ENCODE measurements at places on chromosomes 3 and 15.

DNA sequence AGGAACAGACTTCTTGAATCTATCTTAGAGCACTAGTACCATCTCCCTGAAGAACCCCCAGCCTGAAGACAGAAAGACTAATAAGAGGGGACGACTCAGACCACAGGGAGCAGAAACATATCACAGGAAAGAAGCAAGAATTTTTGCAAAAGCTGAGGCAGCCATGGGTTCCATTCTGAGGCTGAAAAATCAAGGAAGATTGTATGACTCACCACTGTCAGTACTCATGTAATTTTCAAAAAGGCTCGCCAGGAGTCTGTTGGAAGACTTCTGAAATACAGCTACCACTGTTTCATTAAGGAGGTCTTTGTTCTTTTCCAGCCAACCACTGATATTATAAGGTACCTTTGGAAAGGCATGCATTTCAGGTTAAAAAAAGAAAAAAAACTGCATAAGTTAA, 47.5 kb downstream of the MYH15 start:
- no peak for DNase-seq

GRCh38 chr3:42036483-42036823, 54.7 kb upstream of the TRAK1 start:
- DNase-seq = no peak

GRCh38 chr3:187612656-187613055, 57.5 kb downstream of the SST start:
- DNase-seq = no peak

GRCh38 chr15:64979252-64979710, 10.4 kb downstream of the SPG21 start:
- no peak for DNase-seq

GRCh38 chr3:124860599-124860998, 26.6 kb downstream of the ITGB5 start:
- DNase-seq = no peak

DNA sequence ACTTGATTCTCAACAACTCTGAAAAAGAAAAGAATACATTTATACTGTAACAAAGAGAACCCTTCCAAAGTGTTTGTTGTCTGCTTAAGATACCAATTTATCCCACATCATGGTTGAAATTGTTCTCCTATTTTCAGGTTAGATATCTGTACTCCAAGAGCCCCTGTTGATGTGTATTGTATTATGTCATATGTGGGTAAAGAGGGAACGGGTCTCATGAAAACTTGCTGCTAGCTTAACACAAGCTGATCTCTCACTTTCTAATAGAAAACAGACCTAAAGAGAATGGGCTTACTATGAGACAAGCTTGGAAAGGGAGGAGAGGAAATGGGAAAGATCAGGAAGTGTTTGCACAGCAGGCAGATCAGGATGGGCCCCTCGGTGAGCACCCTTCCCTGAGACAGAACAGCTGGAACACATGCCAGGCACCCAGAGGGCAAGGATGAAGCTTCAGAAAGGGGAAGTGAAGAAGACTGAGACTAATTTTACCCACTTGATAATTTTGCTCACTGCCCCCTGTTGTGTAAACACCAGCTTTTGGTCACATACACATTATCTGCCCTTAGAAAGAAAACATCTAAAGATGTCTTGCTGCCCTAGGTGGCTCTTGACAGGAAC, 747.9 kb upstream of the CCDC54 start:
- DNase-seq = no peak

DNA sequence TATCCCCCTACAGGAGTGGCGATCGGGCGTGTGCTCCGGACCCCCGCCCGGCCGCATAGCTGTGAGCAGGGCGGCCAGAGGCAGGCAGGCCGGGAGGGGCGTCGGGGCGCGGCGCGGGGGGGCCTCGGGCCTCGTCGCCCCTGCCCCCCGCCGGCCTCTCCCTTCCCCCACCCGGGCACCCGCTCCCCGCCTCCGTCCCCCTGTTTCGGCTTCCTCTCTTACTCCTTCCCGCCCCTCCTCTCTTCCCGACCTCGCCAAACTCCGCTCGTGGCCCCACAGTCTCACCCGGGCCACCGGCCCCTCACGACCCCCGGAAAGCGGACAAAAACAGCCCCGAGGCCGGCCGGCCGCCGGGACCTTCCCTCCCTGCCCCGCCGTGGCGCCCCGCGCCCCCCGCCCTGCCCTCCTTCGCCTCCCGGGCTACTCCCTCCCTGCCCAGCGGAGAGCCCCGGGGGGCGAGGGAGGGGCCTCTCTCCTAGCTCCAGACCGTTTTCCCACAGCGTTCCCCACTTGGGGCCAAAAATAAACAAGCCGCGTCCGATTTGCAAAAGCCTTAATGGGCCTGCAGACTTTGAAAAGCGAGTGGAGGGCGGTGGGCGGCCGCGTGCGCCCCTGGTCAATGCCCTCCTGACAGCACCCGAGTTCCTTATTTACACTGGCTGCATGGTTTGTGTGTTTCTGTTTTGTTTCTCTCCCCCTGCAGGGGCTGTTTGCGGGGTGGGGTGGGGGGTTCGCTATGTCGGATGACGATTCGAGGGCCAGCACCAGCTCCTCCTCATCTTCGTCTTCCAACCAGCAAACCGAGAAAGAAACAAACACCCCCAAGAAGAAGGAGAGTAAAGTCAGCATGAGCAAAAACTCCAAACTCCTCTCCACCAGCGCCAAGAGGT, 1.0 kb downstream of the UBE2E1 start:
- no peak for DNase-seq

DNA sequence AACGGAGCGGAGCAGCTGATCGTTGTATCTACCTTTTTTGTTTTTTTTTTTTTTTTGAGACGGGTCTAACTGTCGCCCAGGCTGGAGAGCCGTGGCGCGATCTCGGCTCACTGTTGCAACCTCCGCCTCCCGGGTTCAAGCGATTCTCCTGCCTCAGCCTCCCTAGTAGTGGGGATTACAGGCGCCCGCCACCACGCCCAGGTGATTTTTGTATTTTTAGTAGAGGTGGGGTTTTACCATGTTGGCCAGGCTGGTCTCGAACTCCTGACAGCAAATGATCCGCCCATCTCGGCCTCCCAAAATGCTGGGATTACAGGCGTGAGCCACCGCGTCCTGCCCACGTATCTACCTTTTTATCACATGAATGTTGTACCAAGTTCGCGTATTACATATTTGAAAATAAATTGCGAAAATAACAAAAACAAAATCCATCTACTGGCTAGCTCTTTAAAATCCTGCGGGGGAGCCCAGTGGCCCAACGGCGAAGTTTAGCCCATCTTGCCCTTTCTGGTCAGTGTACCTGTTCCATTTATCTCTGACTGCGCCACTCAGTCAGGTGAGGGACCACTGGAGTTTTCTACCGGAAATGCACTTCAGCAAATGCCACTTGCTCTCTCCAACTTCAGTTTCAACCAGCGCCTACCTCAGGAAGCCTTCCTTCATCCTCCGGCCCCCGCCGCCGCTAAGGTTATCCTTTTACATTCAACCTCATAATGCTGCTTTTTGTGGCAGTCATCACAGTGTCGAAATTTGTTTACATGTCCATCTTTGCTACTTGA, 1.2 kb upstream of the EIF3J start:
- no peak for DNase-seq

DNA sequence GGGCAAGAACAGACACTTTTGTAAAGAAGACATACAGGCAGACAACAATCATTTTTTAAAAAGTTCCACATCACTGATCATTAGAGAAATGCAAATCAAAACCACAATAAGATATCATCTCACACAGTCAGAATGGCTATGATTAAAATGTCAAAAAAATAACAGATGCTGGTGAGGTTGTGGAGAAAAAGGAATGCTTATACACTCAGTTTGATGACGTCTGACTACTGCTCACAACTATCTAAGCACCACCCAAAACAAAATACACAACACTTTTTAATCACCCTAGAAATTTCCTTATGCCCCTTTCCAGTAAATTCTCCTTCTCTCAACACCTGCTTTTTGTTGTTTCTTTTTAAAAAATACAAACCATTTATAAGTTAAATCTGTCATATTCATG, 228.8 kb downstream of the ISL2 start:
- no peak for DNase-seq

GRCh38 chr15:85976986-85977385, 102.7 kb upstream of the AGBL1 start:
- no peak for DNase-seq

- no peak for DNase-seq
Observed at GRCh38 chr3:122510878-122511535, 3.7 kb downstream of the KPNA1 start.

DNA sequence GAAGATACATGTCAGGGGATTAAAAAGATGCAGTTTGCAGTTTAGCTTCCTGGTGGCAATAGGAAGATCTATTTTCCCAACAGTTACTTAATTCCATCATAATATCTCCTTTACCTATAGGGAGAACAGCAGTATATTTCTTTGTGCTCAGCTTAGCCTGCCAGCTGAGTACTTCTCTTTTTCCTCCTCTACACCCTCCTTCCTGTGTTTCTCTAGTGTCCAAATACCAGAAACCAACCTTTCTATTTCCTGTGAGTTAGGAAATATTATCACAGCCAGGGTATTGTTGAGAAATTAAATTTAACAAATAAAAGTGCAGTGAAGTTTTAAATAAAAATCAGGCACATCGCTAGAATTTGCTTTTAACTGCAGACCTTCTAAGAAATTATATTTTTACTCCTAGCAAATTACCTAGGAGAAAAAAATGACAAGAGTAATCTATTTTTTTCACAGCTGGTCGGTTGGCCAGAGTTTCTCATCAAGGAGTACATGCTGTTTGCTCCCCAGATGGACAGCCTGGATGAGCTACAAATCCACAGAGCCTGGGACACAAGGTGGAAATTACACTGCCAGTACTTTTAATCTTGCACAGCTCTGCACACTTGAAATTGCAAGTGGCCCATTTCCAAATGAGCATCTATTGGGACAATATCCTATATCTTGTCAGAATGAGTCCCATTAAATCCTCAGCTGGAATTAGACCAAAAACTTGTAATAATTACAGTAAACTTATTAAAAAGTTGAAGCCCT, 185.2 kb upstream of the CFAP20DC start:
- no peak for DNase-seq
